ENCODE measurements at places on chromosomes 2 and 18.

DNA sequence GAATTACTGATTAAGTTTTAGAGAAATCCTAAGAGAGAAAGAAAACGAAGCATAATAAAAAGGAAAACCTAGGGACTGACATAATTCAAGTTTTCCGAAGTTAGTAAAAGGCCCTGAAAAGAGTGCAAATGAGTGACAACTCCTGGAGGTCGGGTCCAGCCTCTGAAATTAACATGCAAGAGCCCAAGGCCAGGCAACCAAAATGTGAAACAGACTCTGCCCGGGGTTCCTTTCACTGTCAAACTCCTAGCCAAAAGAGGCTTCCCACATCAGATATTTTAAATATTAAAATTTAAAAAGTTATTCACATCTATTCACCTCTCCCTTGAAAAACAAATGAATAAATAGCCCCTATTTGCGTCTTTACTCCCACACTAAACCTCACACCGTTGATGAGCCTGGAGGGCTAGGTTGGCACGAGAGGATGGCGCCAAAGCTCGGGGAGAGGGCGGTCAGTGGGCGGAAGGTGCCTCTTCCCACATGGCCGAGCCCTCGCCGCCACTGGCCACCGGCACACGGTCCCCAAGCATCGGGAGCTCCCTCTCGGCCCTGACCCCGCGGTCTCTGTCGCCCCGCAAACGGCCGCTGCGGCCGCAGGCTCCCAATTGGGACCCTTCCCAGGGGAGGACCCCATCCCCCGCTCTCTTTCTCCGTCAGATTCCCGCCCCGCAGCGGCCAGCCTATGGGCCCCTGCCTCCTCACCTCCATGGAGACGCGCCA is 630 bp downstream of the PPM1G start:
- DNase-seq = no peak

- no peak for DNase-seq
These were observed at the start of gene GBX2 for GRCh38 chr2:236168110-236169080. GBX2 (minus strand) TSS chr2:236168386; CDS start chr2:236167971, 415 bp downstream.

- no peak for DNase-seq
These were observed 101.7 kb upstream of the ALPP start for GRCh38 chr2:232276733-232277313.

GRCh38 chr2:219446101-219446504 is 11.5 kb downstream of the SPEG start:
- DNase-seq = no peak
